ENCODE measurements at places on chromosomes 3 and 15.

- no peak for DNase-seq
Observed at GRCh38 chr3:82342521-82342920, 581.1 kb upstream of the GBE1 start.

- no peak for DNase-seq
Observed at GRCh38 chr15:68223171-68223570, 6.4 kb downstream of the CLN6 start.

- no peak for DNase-seq
Observed at GRCh38 chr3:111733856-111734255, 125.2 kb upstream of the PHLDB2 start.

GRCh38 chr3:41933154-41933676 is 28.7 kb downstream of the ULK4 start:
- no peak for DNase-seq

DNA sequence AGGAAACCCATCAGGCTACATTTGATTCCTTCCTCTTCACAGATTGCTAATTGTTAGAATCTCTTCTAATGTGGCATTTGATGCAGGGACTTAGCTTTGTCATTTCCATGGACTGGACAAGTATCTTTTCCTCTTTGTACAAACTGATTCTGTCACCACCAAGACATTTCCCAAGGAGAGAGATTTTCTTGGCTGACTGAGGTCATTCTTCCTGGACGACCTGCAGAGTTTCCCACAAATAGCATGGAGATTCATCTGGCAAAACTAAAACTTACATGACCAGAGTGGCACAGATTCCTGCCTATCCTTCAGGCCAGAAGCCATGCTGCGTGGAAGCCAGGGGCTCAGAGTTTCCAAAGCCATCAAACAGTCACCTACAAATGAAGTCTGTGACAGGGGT is 269.2 kb upstream of the LRTM1 start:
- no peak for DNase-seq

DNA sequence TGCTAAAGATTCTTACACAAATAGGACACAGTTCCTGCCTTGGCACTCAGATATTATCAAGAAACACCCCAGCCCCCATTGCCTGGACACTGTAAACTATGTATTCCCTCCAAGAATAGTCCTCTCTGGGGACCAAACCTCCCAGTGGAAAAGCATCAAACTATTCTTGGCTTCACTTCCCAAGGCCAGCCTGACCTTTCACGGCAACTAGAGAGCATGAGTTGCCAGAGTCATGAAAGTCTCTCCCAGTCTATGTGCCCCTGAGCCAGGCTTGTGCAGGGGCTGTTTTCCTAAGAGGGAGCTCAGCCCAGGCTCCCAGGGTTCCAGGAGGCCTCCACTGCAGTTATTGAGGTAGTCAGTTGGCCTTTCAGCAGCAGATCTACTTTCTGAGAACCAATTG is 251.9 kb upstream of the TGFBR2 start:
- DNase-seq = no peak

- DNase-seq = no peak
Observed at GRCh38 chr3:42035816-42036482, 55.2 kb upstream of the TRAK1 start.

DNA sequence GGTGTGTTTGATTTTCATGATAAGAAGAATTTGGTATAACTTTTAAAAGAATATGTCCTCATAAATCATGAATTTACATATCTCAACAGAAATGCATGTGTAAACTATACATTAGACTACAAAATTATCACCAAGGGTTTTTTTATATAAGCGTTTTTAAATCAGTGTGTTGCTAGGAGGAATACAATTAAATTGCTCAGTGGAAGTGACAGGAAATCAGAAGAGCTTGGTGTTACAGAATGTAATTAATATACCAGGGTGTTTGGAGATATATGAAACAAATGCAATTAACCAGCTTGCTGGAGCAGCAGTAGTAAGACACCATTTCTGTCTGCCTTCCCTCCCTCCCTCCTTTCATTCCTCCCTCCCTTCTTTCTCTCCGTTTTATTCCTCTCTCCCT is 2.4 kb downstream of the ROBO2 start:
- no peak for DNase-seq

DNA sequence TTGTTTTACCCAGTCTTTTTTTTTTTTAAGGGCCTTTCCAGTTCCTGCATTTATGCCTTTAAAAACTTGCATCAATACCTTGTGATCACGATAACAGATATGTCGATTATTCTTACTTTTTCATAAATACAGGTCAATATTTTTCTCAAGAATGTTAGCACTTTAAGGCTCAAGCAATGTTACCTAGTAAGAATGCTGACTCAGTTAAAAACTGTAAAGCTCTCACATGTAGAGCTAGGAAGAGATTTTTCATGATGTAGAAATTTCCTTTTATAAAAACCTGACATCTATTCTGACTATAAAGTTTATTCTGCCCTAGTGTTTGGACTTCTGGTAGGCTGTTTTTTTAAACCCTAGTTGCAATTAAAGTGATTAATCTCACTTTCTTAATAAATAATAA is 684.0 kb downstream of the ZBBX start:
- DNase-seq = no peak

DNA sequence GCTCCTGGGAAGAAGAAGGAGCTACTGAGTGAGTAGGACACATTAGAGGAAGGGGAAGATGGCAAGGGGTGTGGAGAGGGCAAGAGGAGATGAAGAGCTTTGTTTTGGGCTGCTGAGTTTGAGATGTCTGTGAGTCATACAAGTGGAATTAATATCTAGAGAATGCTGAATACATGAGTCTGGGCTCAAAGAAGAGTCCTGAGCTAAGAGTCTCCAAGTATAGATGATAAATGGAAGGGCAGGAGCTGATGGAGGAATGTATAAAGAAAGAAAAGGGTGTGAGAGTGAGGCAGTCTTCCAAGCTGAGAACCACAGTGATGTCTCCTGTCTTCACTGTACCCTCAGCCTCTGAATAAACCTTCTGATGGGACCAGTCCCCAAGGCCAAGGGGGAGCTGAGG is 205.5 kb upstream of the MRPL3 start:
- no peak for DNase-seq

DNA sequence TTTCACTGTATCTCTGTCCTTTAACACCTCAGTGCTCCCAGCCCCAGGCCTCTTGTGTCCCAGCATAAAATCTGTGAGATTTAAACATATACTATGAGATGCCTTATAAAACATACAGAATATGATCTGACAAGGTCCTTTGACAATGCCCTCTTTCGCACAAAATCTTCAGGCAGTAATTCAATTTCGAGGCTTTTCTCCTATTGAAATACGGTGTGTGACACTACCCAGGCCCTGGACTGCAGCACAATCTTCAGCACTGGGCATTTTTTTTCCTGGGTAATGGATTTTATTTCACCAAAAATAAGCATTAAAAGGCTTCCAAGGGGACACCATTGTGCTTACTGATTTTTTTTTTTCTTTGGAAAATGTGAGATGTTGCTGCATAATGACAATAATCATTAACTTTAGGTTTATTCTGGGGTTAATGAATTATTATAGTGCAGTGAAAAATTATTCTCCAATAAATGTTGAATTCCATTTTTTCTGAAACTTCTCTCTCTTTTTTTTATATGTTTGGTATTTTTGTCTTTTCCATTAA is 40.9 kb upstream of the FAM3D start:
- no peak for DNase-seq

Measured in activated B cell treated with CpG ODN at 0.5 μM for 24 hours (primary cell).